ENCODE measurements at places on chromosomes 6 and 20.
A peak's percentile ranks its signal among the peaks of the same experiment; 100 is the strongest.

DNA sequence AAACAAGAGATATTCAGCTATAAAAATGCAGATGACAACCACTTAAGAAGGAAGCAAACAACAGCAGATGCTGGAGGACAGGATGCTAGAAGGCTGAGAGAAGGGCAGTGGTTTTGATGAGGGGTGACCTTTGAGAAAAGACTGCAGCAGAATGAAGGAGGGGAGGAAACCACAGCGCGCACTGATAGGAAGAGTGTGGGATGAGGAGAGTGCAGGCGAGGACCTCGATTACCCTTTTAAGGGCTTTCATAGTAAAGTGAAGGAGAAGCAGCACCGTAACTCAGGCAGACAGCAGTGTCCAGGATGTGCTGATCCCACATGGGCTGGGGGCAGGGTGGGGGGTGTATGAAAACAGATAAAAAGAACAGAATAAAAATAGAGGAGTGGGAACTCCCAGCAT is 19.2 kb downstream of the ZBTB2 start:
- DNase-seq = no peak

- no peak for DNase-seq
Measured at GRCh38 chr20:58629215-58629580, 21.9 kb upstream of the STX16 start.

- DNase-seq = no peak
Measured at GRCh38 chr20:24357177-24357576, 112.3 kb upstream of the SYNDIG1 start.

DNA sequence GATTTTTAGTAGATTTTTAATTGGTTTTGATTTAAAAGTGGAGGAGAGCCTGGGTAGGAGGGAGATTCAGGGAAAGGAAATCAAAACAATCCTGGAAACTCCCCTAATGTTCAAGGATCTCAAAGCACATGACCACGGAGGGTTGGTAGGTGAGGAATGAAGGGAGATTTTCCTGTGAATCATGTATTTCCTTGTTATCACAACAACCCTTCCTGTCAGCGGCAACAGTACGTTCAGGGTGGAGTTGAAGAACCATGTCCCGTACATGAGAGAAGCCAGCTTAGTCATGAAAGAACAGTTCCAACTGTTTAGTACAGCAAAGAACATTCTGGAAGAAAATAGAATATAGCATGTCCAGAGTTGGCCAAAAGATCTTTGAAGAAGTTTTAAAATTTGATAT is 79.4 kb upstream of the SCAF8 start:
- peak; percentile 56 for DNase-seq

DNA sequence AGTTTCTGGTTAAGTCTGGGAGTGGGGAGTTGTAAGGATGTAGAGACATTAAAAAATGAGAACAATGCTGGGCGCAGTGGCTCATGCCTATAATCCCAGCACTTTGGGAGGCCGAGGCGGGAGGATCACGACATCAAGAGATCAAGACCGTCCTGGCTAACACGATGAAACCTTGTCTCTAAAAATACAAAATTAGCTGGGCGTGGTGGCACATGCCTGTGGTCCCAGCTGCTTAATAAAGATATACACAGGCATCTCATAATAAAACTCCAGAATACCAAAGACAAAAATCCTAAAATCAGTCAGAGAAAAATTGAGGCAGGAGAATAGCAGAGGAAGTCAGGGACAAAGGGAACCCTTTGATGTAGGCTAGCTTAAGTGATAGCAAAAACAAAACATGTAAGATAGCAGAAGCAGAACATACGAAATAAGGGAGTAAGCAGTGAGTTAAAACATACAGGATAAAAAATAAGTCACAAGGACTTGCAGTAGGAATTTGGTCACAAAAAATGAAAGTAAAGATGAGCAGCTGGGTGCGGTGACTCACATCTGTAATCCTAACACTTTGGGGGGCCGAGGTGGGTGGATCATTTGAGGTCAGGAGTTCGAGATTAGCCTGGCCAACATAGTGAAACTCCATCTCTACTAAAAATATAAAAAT is 23.6 kb downstream of the DDX43 start:
- no peak for DNase-seq

- DNase-seq = no peak
Measured at GRCh38 chr6:92271091-92271490, 1148.3 kb downstream of the EPHA7 start.

DNA sequence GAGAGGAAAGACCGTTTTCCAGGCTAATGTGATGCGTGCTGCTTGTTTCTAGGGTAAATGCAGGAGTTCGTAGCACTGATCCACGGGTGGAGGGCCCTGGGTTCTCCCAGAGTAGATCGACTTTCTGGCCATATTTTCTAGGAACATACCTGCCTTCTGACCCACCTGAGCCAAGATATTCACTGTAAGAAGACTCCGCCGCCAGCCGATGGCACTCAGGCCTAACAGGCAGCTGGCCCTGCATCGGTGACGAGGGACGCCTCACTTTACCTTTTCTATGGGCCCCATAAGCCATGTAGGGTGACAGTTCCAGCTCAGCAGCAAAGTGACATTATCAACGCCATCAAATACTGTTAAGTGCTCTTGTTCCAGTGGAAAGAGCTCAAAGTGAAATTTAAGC is 30.2 kb upstream of the FRMD1 start:
- no peak for DNase-seq

GRCh38 chr20:53223626-53224172 is 251.5 kb downstream of the TSHZ2 start:
- no peak for DNase-seq

GRCh38 chr20:23190557-23190956 is 104.4 kb upstream of the CD93 start:
- DNase-seq = peak; percentile 38

DNA sequence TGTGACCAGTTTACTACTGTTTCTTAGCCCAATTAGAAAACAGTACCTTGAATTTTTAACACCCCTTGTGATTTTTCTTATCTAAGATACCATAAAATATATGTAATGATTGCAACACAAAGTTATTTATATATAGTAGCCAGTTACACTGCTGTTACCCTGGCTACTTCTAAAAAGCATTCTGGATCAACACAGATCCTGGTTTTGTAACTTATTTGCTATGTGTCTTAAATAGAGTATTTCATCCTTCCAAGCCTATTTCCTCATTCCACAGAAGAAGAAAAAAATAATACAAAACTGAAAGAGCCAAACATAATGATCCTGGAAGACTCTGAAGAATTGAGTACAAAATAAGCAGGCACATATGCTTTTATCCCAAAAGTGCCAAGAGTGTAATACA is 19.0 kb upstream of the GSTA4 start:
- DNase-seq = peak; percentile 84

GRCh38 chr20:59342023-59342957 is 41.9 kb downstream of the EDN3 start:
- DNase-seq = no peak

DNA sequence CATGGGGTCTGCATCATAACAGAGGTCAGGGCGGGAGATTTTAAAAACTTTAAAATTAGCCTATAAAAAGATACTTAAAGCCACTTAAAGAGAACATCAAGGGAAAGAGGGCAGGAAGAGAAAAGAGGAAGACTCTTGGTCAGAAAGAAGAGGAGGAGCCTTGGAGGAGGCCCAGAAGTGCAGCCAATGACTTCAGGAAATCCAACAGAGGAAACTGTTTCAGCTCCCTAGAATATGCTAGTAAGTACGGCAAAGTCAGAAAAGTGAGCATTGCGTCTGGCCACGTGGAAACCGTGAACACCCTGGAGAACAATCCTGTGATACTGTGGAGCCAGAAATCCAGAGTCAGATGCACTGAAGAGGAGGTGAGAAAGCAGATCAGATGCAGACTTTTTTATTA is 22.5 kb upstream of the NHSL1 start:
- DNase-seq = no peak

DNA sequence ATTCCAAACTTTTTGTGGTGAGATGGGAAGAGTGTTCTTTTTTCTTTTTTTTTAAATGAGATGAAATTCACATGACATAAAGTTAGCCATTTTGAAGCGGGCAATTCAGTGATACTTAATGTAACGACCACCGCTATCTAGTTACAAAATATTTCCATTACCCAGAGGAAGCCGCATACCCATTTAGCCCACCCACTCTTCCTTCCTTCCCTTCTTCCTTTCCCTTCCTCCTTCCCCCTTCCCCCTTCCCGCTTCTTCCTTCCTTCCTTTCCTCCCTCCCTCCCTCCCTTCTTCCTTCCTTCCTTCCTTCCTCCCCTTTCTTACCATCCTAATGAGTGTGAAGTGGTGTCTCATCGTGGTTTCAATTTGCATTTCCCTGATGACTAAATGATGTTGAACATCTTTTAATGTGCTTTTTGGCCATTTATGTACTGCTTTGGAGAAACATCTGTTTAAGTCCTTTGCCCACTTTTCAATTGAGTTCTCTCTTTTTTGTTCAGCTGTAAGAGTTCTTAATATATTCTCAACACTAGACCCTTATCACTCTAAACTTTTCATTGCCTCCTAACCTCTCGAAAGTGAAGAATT is 371.1 kb downstream of the FARS2 start:
- DNase-seq = no peak

GRCh38 chr6:140360651-140361050 is 986.2 kb upstream of the CITED2 start:
- DNase-seq = peak; percentile 27

GRCh38 chr6:131885237-131885636 is 65.9 kb downstream of the CCN2 start:
- no peak for DNase-seq

DNA sequence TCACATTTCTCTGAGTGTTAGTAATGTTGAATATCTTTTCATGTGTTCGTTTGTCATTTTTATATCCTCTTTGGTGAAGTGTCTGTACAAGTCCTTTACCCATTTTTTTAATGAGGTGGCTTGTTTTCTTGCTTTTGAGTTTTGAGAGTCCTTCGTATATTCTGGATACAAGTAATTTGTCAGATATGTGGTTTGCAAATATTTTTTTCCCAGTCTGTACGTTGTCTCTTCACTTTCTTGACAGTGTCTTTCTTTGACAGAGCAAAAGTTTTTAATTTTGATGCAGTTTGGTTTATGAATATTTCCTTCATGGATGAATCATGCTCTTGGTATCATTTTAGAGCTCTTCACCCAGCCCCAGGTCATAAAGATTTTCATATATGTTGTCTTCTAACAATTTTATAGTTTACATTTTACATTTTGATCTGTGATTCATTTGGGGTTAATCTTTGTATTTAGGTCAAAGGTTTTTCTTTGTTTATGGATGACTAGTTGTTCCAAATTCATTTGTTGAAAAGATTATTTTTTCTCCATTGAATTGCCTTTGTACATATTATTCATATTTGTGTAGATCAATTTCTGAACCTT is 152.5 kb downstream of the MRPL14 start:
- DNase-seq = no peak

GRCh38 chr6:125806813-125807212 is 16.1 kb downstream of the NCOA7 start:
- DNase-seq = no peak

DNA sequence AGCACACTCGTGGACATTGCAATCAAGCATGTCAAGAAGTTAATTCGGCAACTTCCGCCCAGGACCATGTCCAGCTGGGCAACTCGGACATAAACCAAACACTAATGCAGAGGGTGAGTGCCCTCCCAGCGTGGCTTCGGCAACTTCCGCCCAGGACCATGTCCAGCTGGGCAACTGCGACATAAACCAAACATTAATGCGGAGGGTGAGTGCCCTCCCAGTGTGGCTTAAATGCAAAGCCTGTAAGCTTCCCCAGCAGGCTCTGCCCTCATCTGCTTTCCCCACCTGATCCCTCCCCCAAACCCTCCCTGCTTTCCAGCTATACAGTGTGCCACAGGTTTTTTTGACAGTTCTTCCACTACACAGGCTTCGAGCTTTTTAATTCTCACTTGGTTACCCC is 143.4 kb downstream of the PXDC1 start:
- DNase-seq = no peak

GRCh38 chr6:116529466-116530290 is 15.8 kb downstream of the TRAPPC3L start:
- DNase-seq = no peak

GRCh38 chr20:50312682-50313521 is 122.3 kb downstream of the CEBPB start:
- DNase-seq = peak; percentile 94

GRCh38 chr6:154247119-154247861 is 109.3 kb downstream of the IPCEF1 start:
- no peak for DNase-seq

GRCh38 chr6:160063771-160064413 is 57.7 kb upstream of the SLC22A1 start:
- DNase-seq = no peak

DNA sequence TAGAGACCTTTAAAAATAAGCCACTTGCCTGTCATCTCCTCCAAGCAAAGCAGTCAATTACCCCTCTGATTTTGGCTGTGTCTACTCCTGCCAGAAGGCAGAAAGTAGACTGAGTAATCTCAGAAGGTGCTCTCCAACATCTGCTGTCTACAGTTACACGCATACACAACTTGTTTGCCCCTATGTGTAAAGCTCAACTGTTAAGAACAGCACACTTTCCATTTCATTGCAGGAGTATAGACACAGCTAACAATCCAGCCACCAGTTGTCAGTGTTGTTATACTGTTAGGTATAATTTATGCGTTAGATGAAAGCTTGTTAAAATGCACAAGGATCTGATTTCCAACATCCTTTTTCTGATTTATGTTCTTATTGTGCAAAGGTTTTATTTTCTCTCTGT is 88.2 kb downstream of the SAMD3 start:
- no peak for DNase-seq

- no peak for DNase-seq
Measured at GRCh38 chr20:19161336-19161735, 51.1 kb upstream of the SLC24A3 start.

- DNase-seq = peak; percentile 14
Measured at GRCh38 chr6:122289762-122290539, 109.5 kb upstream of the HSF2 start.

GRCh38 chr6:88263591-88263990 is 97.4 kb upstream of the CNR1 start:
- DNase-seq = no peak

DNA sequence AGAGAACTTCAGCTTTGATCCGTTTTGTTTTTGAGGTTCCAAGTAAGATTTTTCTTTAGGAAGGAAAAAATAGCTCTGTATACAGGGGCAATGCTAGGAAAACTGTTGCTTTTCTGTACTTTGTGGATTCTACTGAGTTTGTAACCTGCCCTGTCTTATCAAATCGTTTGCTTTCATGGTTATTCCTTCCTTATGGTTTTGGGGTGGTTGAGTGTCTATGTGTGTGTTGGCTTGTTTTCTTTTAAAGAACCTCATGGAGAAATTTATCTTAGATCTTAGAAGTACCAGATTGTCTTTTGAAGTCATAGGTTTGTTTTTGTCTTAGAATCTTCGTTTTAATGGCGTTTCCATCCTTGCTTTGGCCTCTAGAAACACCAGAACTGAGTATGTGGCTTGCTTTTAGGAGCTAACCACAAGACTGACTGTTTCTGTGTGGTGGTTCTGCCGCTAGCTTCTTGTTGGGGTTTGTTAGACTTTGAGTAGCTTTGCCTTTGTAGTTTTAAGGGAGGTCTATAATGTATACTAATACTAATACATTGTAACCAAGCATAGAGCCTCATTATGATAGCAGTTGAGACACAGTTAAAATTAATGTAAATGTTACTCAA is 86.8 kb downstream of the RPP40 start:
- no peak for DNase-seq

Measured in AG10803 (cell line).